ENCODE measurements at places on chromosomes 16 and 17.
A peak's percentile ranks its signal among the peaks of the same experiment; 100 is the strongest.

- peak; percentile 78 for DNase-seq
These were observed 57.3 kb upstream of the CCL1 start for GRCh38 chr17:34420254-34420766.

DNA sequence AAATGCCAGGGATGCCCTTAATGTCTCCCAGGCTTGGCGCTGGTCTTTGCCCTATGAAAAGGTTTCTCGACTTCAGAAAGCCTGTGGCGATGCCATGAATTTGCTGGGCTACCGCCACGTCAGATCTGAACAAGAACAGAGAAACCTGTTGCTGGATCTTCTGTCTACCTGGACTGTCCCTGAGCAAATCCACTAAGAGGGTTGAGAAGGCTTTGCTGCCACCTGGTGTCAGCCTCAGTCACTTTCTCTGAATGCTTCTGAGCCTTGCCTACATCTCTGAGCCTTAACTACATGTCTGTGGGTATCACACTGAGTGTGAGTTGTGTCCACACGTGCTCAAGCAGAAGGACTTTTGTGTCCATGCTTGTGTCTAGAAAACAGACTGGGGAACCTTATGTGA, 11.4 kb downstream of the CHST4 start:
- DNase-seq: no peak

GRCh38 chr16:10253409-10253808, 71.2 kb upstream of the GRIN2A start:
- no peak for DNase-seq

DNA sequence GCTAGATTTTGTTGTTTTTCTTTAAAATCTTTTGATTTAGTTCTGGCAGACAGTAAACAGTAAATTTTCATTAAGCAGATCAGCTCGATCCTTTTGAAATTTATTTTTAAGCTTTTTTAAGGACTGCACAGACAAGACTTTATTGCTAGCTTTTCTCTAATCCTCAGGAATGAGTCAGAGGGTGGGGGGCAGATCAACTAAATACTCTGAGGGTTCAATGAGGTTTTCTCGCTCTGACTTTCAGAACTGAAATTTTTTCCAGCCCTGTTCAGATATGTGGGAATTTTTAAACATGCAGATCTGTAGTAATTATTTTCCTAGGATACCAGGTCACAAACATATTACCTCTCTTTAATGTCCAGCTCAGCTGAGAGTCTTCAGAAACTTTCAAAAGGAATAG, 977.2 kb downstream of the CDH11 start:
- no peak for DNase-seq

GRCh38 chr16:56610609-56611111, 2.3 kb downstream of the MT2A start:
- DNase-seq: no peak

DNA sequence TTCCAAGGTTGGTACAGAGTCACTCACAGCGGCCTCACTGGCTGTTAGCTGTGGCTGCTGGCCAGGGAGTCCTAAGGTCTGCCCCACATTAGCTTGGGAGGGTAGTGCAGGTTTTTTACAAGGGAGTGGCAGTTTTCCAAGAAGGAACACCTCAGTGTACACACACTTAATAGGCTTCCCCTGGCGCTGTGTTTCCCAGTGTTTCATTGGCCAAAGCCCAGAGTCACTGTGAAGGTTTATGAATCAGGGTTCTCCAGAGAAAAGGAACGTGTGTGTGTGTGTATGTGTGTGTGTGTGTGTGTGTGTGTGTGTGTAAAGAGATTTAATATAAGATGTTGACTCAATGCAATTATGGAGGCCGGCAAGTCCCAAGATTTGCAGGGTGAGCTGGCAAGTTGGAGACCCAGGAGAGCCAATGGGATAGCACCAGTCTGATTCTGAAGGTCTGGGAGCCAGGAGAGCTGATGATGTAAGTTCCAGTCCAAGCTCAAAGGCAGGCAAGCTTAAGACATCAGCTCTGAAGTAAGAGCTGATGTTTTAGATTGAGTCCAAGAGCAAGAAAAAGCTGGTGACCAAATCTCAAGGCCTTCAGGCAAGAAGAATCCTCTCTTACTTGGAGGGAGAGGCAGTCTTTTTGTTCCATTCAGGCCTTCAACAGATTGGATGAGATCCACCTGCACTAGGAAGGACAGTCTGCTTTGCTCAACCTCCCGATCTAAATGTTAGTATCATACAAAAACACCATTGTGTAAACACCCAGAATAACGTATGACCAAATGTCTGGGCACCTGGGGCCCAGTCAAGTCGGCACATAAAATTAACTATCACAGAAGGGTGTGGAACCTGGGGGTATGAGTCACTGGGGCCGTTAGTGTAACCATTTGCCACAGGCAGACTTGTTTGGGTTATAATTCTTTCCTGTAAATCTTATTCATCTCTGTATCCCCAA, 206.8 kb downstream of the PRKCA start:
- DNase-seq: no peak

DNA sequence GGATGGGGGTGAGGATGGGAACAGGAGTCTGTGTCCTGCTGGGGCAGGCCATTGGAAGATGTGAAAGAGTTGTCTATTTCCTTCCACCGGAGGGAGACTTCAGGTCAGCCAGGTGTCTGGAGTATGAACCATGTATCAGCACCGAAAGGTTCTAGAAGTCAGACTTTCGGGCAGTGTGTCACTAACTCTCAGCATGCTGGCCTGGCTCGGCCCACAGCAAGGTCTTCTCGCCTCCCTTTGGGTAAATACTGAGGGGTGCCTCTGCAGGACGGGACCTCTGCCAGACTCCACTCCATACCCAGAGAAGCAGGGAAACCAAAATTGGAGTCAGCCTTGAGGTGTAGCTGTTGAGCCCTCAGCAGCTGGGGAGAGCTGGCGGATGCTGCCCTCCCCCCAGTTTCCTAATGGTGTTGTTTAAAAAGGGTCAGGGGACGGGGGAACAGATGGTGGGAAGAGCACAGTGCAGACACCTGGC, 507 bp downstream of the CIITA start:
- DNase-seq: no peak

GRCh38 chr17:63649813-63650212, 27.6 kb downstream of the MAP3K3 start:
- no peak for DNase-seq

GRCh38 chr16:59975953-59976352, 1241.8 kb upstream of the GOT2 start:
- no peak for DNase-seq

GRCh38 chr17:15973016-15973415, 26.5 kb downstream of the ZSWIM7 start:
- DNase-seq: no peak

DNA sequence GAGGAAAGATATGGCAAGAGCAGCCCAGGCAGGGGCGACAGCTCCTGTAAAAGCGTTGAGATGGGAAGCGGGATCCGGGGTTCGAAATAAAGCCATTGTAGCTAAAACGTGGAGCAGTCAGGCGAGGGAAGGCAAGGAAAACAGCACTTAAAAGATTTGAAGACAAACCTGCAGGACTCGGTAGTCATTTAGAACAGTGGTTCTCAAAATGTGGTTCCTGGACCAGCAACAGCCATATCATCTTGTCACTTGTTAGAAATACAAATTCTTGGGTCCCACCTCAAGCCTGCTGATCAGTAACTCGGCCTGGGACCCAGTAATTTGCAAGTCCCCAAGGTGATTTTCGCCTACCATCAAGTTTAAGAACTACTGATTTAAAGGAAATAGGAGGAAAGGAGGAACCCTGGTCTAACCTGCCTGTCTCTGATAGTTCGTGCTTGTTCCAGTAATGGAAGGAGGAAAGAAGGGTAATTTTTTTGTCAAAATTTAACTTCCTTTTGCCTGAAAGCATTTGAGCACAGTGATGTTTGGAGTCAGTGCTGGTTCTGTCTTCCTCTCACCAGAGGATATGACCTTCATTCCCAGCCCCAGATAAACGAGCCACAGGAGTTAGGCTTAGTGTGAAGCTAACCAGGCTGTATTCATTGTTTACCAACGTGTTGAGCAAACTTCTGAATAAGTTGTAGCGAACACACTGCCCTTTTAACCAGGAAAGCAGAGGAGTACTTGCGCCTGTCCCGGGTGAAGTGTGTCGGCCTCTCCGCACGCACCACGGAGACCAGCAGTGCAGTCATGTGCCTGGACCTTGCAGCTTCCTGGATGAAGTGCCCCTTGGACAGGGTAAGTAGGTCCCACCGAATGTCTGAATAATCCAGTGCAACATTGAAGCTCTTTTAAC, 1.1 kb downstream of the ORC6 start:
- DNase-seq: no peak

GRCh38 chr17:77999413-78000173, 41.1 kb downstream of the TNRC6C start:
- DNase-seq: no peak

GRCh38 chr16:84190731-84191388, at the start of gene ADAD2:
Gene ADAD2, plus strand, starts transcription at chr16:84191157. Its CDS starts 74 bp downstream, at chr16:84191231.
- DNase-seq: no peak

- no peak for DNase-seq
These were observed 29.6 kb downstream of the SGSM2 start for GRCh38 chr17:2366747-2367494.

Measured in natural killer cell (primary cell).